MV-4-11 (cell line): ENCODE measurements at places on chromosomes 5 and 9.

- no peak for DNase-seq
Observed at GRCh38 chr9:112842555-112842954, 48.1 kb downstream of the SLC46A2 start.

DNA sequence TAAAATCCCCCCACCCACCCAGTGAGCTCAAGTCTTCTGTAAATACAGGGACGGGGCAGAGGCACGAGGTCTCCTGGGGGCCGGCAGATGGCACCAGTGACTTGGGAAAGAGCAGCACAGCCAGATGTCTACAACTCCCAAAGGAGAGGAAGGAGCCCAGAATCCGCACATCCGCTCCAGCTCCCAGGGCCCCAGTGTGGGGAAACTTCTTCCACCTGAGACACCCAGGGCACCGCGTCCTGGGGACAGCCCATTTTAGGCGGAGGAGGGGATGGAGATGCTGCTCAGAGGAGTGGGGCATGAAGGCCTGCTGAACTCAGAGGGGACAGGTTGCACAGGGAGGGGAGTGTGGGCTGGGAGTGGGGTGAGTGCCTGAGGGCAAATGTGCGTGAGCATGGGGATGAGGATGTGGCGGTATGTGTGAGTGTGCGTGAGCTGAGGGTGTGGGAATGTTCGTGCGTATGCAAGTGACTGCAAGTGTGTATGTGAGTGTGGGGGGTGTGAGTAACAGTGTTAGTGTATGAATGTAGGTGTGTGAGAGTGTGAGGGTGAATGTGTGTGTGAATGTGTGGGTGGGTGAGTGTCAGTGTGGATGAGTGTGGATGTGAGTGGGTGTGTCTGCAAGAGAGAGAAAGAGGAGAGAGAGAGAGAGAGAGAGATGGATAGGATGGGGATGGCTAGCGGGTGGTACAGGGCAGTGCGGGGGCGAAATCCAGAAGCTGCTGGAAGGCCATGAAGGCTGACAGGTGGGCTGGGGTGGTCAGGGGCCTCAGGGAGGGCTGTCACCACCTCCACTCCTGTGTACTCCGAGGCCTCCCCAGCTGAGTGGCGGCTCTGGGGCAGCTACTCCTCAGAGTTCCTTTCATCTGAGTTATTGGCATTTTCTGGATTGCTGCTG, 63.5 kb downstream of the DUSP1 start:
- peak; percentile 26 for DNase-seq

DNA sequence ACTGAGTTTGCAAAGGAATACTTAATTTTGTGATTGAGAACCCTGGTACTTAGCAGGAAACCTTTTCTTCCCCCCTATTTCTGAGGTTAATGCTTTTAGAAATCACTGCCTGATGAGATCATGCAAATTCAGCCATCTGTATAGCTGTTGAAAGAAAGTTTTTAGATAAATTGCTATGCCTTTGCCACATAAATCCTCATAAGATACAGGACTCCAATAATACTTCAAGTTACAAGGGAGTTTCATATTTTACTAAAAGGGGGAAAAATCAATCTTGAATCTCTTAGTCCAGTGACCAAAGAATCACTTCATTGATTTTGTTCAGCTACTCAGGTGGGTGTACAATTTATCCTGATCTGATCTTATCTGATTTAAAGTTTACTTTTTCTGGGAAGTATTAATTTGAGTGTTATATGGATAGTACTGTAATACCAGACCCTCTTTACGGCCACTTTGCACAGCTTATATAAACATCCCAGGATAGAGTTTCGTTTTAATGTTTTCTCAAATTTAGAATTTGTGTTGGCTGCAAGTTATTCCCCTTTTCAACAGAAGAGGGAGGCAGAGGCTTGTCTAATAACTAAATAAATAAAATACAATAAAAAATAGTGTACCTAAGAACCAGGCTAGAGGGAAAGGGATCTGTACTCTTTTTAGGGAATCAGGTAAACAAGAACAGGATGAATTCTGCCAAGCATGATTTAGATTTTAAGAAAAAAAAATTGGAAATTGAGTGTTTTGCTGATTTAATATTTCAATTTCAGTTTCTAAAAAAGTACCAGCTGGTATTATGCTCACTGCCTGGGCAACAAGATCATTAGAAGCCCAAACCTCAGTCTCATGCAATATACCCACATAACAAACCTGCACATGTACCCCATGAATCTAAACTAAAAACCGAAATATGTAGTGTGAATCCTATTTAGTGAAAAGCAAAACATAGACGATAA, 69.1 kb downstream of the PSAT1 start:
- DNase-seq: no peak

GRCh38 chr9:90259311-90260246, 383.0 kb downstream of the DIRAS2 start:
- DNase-seq: no peak

- peak; percentile 89 for DNase-seq
Observed at GRCh38 chr9:112074250-112075008, 100.7 kb downstream of the SUSD1 start.

DNA sequence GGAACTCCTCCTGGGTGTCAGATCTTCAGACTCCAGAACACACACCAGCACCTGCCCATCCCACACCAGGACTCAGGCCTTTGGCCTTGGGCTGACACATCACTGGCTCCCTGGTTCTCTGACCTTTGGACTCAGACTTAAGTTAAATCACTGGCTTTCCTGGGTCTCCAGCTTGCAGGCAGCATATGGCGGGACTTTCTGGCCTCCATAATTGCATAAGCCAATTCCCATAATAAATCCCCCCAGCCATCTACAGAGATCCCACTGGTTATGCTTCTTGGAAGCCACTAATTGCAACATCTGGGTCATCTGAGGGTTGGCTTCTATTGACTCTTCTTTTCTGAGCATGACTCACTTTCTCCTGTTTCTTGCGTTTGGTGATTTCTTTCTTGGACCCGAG, 80.3 kb upstream of the SARDH start:
- DNase-seq: peak; percentile 67

DNA sequence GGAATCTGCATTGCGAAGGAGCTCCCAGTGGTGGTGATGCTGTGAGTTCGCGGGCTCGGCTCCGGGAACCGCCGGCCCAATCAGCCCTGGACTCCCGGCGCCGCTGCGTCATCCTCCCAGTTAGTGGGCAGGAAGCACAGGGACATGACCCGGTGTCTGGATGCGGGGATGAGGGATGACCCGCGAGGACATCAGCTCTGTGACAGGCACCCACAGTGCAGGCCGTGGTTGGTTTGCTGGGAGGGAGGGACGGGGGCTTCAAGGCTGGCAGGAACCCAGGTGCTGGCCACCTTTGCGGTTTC, 996 bp downstream of the NXNL2 start:
- DNase-seq: no peak

DNA sequence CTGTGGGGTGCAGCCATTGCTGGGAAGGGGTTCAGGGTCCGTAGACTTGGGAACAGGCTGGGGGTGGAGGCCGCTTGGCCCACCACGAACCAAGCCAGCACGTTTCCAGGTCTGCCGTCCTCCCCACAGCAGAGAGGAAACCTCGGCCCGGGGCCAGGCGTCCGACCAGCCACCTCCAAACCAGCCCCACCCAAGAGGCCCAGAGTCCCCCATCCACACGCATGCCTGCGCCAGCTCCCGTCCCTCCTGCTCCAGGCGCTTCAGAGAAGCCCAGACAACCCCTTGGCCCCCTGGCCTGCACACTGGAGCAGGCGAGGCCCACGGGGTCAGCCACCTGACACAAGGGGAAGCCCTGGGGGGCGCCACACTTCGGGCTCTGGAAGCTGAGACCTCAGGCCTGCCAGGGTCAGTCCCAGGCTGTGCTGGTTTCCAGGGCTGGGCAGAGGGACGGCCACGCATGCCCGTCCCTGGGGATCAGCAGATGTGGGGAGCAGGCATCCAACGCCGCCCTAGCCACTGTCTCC, 6.3 kb downstream of the DNLZ start:
- DNase-seq: no peak

DNA sequence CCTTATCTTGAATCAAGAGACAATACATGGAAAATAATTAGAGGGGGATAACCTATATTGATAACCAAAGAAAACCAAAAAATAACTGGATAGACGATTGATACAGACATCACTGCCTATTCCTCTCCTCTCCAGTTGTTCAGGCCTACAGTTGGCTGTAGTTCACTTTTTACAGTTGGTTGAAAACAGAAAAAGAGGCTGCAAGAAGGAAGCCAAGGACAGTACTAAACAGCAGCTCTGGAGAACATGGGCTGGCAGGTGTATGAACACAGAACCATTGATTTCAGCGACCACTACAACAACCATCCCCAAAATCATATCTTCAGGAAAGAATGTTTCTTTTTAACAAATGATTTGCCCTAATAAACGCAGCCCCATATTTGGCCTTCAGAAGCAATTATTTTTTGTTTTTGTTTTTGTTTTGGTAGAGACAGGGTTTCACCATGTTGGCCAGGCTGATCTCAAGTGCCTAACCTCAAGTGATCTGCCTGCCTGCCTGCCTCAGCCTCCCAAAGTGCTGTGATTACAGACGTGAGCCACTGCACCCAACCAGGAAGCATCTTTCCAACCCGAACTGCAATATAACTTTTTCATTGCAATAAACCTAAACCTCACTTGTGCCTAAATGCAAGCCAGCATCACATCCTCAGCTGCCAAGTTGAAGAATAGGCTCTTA, 64.3 kb downstream of the MLLT3 start:
- DNase-seq: no peak

DNA sequence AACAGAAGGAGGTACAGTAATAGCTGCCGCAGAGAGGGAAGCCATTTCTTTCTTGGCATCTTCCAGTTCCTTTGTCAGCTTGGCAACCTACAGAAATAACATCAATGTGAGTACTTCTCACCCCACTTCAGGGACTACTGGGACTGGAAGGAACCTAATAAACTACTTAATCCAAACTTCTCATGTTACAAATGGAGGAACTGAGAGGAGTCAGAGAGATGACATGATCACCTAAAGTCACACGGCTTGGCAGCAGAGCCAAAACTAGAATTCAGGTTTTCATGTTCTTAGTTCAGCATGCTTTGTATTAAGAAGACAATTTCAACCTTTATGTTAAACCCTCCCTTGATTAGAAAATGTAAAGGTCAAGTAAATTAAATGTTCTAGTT, 44.7 kb downstream of the DIAPH1 start:
- DNase-seq: no peak

- DNase-seq: peak; percentile 56
Observed at GRCh38 chr9:131651599-131651998, 88.3 kb downstream of the RAPGEF1 start.
